ENCODE measurements at places on chromosomes 6 and 20.

DNA sequence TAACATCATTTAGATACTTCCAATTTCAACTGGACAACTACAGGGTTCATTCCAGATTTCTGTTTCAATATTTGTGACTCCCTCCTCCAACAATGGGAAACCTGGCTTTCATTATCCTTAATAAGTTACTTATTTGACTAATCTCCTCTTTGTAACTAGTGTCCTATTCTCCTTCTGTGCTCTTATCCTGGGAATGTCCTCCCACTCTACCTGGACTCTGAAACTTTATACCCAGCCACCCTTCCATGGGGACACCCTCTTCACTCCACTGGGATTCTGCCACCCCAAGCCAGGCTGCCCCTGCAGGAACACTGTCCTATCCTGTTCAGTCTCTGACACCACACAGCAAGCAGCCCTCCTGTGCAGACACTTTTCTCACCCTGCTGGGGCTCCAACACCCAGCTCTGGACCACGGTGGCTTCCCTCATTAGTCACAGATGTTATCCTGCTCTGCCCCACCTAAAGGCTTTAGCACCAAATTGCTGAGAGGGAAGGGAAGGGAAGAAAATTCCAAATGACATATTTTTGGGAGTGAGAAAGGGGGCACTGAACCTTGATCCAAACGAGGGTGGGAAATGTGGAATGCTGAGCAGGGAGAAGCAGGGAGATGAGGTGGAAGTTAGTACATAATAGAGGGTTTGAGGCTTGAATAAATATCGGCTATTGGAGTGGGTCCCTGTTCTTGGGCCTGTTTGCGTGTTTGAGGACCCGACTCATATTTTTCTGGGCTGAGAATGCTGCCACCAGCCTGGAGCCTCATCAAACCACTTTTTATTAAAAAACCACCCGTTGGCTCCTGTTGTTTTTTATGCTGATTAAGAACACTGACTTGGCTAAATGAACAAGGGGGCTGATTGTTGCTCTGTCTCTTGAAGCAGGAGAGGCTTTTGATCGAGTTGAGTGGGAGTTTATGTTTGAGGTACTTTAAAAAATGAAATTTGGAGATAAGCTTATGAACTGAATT, 54.0 kb upstream of the AKIRIN2 start:
- no peak for DNase-seq

DNA sequence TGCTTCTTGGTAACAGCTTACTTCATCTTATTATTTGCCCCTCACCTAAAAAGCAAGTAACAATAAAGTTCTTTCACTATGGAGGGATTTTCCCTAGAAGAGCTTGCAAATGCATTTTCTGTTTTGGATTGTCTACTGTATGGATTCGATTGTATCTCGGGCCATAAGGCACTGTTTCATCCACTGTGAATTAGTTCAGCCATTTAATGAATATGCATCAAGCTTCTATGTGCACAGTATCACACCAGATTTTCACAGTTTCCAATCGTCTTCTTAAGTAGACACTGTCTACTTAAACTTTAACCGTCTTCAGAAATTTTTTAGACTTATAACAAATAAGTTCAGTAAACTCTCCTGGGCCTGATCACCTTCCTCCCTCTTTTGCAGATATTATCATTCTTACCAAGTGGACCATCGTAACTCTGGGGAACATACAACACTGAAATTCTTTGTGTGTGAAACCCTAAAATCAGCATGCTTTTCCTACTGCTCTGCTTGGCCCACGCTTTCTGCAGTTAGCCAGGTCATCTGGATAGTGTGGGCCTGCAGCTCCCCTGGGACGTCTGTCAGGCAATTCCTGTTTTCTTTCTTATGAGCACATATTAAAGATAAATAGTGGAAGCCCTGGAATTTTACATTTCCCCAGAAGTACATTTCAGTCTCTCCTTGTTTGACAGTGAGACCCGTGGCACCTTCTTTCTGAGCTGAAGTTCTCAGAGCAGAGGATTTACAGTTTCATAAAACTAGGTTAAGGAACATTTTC, 136.5 kb upstream of the PDE10A start:
- no peak for DNase-seq

DNA sequence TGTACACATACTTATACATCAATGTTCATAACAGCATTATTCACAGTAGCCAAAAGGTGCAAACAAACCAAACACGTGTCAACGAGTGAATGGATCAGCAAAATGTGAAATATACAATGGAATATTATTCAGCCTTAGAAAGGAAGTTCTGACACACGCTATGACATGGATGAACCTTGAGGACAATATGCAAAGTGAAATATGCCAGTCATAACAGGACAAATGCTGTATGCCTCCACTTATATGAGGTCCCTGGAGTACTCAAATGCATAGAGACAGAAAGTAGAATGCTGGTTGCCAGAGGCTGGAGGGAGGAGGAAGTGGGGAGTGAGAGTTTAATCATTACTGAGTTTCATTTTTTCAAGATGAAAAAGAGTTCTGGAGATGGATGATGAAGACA, 37.8 kb upstream of the IGF2R start:
- DNase-seq, result no peak

GRCh38 chr6:128397996-128398395, 122.4 kb downstream of the PTPRK start:
- DNase-seq, result no peak

DNA sequence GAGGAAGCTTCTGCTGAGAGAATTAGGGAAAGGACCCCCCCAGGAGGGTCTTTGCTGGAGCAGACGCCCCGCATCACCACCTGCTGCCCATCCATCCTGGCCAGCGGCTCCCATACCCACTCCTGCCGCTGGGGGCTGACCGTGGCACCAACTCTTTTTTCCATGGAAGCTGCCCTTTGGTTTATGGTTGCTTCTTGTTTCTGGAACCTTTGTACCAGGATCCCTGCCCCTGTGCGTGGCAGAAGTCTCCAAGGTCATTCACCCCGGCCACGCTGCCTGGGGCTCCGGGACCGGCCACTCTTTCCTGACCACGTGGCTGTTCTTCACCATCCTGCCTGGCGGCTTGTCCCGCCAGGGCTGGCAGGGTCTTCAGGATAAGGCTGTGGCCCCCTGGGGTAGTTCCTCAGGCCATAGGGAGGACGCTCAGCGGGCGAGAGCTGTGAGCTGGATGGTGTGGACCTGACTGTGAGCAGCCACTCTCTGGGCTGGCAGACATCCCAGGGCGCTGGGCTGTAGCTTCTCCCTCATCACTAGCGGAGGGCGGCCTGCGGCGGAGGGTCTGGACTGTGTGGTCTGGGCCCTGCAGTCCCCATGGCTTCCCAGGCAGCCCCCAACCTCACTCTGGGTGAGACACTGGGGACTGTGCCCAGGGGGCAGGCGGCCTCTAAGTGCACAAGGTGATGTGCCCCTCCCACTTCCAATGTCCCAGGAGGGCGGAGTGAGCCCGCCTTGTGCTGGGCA, 22.8 kb upstream of the RBBP8NL start:
- DNase-seq, result no peak

DNA sequence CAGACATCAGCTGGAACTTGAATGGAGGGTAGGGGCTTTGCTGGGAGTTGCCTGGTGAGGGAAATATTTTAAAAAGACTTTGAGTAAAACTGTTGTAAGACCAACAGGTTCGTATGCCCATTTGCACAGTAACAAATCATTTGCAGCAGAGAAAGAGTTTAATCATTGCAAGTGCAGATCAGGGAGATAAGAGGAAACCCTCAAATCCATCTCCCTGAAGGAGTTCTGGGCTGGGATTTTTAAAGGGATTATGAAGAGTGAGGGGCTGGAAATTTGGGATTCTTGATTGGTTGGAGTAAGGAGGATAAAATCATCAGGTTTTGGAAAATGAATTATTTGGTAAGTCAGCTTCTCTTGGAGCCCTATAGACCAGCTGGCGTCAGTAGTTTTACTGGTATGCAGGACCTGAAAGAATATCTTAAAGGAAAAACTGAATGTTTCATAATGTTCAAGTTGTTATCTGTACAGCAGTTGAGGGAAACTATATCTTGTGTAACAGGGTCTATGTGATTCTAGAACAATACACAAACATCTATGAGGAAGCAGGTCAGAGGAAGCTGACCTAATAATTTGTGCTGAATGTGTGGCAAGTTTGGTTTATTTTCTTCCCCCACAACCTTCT, 295.5 kb downstream of the PLCB1 start:
- DNase-seq, result no peak

GRCh38 chr6:42970871-42971612, 7.9 kb downstream of the PEX6 start:
- DNase-seq, result no peak

GRCh38 chr6:44122801-44123200, 4.5 kb downstream of the MRPL14 start:
- no peak for DNase-seq

DNA sequence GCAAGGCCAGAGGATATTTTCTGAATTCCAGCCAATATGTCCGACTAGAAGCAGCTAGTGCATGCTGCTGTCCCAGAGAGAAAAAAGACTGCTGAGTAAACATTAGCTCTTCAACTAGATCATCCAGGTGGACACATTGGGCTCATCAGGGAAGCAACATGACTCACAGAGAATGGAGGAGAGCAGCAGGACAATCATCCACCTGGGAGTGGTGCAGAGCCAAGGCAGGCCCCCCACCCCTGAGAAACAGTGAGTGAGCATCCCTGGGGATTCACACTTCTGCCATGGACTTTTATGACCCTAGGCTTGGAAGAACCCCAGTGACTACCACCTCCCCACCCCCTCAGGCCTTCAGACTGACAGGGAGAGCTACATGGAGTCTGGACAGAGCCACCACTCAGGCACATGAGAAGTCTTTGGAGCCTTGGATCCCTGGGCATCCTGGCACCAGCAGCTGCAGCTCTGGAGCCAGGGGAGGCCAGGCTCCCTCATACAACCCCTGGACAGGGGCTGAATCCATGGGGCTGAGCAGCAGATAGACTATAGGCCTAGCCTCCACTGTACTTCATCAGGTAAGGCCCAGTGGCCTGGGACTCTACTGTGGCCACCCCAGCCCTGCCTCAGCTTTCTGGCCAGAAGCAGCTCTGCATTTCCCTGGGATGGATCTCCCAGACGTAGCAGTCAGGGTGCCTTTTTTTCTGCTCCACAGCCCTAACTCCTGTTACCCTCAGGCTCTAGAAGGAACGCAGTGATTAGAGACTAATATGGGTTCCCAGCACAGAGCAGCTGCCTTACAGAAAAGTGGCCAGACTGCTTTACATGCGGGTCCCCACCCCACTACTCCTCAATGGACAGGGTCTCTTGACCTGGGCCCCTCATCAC, 82.9 kb upstream of the RNF217 start:
- no peak for DNase-seq

DNA sequence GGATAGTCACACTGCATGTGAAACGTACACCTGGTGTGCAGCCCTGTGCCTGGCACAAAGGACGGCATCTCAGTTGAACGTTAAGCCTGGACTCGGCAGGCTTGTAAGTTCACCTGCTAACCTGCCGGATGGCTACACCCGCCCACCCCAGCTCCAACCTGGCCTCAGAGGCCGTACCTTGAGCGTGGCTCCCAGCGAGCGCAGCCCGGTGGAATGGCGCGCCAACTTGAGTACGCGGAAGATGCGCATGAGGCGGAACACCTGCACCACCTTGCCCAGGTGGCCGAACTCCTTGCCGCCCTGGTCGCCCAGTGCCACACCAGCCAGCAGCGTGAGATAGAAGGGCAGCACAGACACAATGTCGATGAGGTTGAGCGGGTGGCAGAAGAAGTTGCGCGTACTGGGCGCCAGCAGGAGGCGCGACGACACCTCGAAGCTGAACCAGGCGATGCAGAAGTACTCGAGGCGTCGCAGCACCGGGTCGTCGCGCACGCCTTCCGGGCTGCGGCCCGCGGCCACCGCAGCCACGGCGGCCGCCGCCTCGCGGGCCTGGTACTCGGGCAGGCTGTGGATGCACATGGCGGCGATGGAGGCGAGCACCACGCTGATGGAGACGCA, 3.3 kb downstream of the KCNS1 start:
- DNase-seq, result no peak

- DNase-seq, result no peak
Observed at GRCh38 chr6:158619922-158620801, 24.4 kb downstream of the DYNLT1 start.

DNA sequence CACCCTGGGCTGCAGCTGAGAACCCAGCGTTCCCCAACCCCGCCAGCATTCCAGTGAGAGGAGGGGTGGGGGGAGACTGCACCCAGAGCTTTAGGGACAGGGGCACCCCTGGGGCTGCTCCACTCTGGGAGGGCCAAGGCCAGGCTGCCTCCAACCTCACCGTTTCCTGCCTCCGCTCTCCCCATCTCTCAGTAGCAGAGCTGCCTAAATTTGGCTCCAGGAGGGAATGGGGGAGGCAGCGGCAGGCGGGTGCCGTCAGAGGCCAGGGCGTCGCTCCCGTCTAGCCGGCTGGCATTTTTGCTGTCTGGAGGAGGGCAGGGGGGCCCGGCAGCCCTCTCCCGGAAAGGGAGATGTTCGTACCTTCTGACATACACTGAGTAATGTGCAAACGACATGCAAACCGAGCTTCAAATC, 46.6 kb downstream of the NOL4L start:
- DNase-seq, result no peak

DNA sequence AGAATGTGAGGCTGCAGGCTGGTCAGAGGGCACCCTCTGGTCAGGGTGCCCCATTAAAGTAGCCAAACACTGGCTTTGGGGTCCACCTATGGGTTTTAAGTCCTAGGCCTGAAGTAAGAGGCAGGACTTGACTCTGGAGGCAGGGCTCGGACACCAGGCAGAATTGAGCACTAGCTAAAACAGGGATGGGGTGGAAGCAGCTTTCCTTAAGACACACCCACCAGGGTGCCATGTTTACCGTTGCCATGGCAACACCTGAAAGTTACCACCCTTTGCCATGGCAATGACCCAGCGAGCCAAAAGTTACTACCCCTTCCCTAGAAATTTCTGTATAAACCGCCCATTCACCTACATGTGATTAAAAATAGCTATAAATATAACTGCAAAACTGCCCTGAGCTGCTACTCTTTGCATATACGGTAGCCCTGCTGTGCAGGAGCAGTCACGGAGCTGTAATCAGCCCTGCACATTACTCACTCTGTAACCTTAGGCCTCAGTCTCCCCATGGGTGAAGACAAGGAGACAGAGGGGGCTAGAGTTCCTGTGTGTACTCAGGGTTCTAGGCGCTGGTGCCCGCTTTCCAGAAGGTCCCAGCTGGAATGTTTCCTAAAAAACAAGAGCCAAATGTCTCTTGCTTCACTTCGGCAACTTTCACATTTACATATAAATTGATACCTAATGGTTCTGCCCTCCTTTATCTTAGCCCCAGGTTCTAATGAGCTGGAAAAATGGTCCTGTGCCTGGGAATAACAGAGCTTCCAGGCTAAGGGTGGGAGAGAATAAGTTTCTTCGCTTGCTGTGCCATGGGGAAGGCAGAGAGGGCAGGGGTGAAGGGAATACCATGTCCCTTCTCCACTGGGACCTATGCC, 27.2 kb upstream of the SRSF6 start:
- no peak for DNase-seq
